ENCODE measurements at places on chromosomes 4 and X.

GRCh38 chrX:70494441-70494840 is 49.8 kb downstream of the DLG3 start:
- DNase-seq = peak; percentile 22

GRCh38 chrX:63743596-63743995 is 41.4 kb downstream of the ARHGEF9 start:
- no peak for DNase-seq

DNA sequence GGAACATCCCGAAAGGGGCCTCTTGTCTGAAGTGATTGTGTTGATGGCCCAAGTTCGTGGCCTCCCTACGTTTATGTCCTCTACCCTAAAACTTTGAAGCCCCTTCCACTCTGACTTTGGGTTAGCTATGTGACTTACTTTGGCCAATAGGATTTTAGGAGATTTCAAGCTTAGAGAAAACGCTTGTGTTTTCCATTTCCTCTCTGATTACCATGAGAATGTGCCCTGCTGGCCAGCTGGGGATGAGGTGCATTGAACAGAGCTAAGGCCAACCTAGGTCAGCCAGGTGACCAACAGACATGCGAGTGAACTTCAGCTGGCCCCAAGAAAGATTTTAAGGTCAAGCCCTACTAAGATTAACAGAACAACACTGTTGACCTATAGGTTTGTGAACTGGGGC is 82.4 kb downstream of the SLC2A9 start:
- DNase-seq = no peak

- peak; percentile 26 for DNase-seq
Measured at GRCh38 chrX:9899640-9900111, 67.5 kb upstream of the CLDN34 start.

- no peak for DNase-seq
Measured at GRCh38 chrX:42715701-42716262, 62.2 kb downstream of the PPP1R2C start.

DNA sequence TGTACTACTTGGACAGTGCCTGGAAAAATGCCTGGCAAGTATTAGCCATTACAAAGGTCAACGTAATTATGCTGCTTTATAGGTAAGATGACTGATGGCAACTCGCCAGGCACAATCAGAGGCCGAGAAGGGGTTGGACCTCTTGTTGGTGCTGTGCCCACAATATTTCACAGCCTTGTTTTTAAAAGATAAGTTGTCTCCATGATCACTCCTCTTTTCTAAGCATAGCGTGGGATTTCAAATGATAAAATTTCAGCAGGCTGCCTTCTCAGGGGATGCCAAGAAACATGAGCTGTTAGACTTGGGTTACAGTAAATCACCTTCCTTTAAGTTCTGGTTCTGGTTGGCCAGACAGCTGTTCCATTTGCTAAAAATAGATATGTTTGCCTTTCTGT is 26.9 kb downstream of the HOPX start:
- no peak for DNase-seq

DNA sequence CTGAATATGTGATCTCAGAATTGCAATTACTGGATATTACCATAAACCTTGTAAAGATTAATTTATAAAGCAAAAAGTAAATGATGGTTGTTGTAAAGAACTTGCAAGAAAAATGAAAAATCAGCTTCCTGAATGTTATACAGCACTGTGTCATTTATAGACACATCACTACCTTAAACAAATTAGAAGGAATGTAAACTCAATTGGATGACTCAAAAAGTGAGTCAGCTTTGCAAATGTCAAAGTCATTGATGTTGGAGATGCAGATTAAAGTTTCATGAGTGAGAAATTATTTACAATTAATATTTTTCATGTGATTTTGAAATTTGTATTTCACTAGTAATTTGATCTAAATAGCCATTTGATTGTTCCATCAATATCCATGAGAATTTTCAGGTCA is 193.2 kb downstream of the RAPGEF2 start:
- no peak for DNase-seq

DNA sequence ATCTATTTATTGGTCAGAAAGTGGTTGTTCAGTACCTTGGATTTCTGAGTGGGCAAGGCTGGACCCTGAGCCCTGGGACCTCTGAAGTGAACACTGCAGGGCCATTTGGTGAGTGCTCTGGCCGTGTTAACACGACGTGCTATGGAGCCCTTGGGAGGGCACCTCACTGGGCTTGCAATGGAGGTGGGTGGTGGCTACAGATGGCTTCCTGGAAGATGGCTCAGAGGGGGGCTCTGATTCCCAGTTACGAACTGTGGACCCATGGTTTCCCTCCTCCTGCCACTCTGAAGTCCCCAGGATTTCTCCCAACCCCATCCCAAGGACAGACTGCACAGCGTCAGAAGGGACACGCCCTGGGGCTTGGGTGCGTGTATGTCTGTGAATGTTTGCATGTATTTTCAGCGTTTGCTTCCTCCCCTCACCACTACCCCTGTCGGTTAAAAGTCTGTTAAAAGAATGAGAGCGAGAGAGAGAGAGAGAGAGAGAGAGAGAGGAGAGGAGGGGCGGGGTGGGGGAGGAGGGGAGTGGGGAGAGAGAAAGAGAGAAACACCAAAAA is 3.7 kb upstream of the RHOH start:
- no peak for DNase-seq

DNA sequence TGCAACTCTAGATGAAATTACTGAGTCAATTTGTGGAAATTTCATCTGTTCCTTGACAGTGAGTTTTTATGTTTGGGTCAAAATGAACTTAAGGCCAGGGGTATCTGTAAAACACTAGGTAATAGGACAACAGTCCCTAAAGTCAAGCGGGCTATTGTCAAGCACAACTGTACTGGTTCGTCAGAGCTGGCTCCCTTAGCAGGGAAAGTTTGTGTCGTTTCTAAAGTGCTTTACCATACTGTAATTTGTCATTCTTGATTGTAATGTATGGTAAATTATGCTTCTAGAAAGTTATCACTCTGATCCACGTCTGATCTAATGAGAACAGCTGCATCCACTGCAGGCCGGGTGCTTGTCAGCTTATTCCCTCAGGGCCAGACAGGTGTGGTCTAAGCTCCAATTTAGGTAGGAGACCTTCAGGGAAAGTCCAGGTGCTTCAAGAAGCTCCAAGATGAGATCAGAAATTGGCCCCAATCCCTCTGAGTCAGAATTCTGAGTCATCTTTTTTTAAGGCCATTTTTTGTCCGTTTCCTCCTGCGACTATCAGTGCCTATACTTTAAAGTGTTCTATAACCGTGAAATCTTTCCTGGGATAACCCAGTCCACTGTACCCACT is 92.2 kb downstream of the PALLD start:
- DNase-seq = no peak

GRCh38 chrX:87517571-87518141 is at the start of gene KLHL4:
Gene KLHL4 (plus strand): TSS chrX:87517802. CDS start chrX:87517894, 92 bp downstream.
- no peak for DNase-seq

DNA sequence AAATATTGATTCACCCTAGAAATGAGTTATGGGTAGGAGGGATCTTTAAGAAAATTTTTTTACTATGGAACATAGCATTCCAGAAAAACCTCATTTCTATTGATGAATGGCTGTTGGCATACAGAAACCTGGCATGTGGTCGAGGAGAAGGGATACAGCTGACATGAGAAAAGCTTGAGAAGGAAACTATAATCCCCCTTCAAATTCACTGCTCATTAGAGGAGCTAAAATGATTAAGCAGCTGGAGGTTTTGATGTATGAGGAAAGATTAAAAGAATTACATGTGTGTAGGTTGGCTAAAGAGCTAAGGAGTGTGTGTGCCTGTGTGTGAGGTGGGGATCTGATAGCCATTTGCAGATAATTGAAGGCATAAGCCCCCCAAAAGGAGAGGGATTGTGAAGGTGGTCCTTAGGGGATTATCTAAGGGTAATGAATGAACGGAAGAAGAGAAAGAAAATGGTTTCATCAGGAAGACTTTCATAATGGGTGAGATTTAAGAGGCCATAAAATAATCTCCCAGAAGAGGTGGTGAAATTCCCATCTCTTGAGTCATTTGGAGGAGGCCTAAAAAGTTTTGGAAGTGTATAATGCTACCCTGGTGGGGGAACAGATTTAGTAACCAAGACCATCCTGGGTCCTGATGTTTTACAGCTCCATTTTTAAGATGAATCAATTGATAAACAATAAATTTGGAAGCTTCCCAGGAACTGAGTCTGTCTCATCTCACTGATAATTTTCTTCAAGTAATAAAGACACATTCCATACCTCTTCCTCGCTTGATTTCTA is 272.0 kb upstream of the HAND2 start:
- DNase-seq = no peak

GRCh38 chr4:5955201-5955821 is 62.4 kb upstream of the CRMP1 start:
- no peak for DNase-seq

- no peak for DNase-seq
Measured at GRCh38 chr4:127479031-127479622, 153.6 kb upstream of the INTU start.

DNA sequence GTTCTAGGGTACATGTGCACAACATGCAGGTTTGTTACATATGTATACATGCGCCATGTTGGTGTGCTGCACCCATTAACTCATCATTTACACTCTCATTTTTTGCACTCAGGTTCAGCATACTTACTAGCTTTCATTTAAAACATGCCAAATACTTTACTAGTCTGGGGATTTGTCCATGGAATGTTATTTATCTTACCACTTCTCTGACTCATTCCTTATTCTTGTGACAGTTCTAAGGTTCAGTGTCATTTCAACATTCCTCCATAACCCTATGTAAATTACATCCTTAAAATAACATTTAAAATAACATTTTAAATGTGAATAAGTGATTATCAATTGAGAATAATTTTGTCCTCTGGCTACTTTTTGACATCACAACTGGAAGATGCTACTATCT is 19.5 kb upstream of the SYTL5 start:
- no peak for DNase-seq

- no peak for DNase-seq
Measured at GRCh38 chr4:179472164-179472563, 2029.9 kb upstream of the AGA start.

DNA sequence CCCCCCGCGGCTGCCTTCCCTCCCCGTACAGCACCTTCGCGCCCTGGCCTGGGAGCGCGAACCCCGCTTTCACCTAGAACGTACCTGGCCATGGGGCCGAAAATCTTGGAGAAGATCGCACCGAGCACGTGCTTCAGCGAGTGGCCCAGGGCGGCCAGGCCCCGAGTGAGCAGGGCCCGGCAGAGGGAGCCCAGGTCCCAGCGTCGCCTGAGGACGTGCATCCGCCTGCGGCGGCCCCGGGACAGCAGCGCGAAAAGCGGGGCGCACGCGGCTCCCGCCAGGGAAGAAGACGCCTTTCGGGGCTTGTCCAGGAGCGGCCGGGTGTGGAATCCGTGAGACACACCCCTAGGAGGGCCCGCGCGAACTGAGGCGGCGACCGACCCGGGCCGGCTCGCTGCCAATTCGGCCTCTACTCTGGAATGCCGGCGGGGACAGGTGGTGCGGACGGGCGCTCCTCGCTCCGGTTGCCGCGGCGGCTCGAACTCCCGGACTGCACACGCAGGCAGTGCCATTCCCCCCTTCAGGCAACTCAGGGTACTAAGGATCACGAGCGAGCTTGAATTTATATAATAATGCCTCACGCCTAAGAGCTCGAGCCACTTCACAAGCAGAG is at the start of gene HS6ST2:
TSS of gene HS6ST2 (minus strand) at position 539 of the 613 bp plus-strand sequence.
- peak; percentile 22 for DNase-seq

DNA sequence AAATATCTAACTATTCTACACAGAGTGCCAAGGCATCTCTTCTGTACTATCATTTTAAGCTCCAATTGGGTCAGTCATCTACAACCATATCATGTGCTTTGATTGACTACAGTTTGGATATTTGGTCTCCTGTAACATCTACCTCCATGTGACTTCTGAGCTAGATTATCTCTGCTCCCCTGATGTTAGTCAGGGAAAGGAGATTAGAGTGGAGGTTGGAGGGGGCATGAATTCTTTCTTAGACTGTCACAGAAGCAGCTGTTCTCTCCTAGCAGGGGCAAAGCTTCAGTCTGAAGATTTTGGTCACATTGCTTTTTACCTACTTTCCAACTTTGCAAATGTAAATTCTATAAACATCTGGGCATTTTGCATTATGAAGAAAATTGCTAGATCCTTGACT is 62.6 kb upstream of the C4orf54 start:
- DNase-seq = no peak

GRCh38 chr4:31923634-31924033 is 1203.5 kb downstream of the PCDH7 start:
- DNase-seq = no peak

- DNase-seq = no peak
Measured at GRCh38 chr4:88277711-88278225, 6.6 kb downstream of the PPM1K start.

DNA sequence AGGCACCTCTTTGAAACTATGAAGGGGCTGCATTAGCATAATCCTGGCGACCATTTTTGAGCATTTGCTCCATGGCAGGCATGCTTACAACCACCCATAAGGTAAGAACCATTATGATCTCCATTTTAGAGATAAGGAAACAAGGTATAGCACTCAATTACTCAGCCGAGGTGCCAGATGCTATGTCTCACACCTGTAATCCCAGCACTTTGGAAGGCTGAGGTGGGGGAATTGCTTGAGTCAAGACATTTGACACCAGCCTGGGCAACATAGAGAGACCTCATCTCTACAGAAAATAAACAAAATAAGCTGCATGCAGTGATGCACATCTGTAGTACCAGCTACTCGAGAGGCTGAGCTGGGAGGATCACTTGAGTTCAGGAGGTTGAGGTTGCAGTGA is 43.6 kb downstream of the TIGD4 start:
- DNase-seq = no peak

DNA sequence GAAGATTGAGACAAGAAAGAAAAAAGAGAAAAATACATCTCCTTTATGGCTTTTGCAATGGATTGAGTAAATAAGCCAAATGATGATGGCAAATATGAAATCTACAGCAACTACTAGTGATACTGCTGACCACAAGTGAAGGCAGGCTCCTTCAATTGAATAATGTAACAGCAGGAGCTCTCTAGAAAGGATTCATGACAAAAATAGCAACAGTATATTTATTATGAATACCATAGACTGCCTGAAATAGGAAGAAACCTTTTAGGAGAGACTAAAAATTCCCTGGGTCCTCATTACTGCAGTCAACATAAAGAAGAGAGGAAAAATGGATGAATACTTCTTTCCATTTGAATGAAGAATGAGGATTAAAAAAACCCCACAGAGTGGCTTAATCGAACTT is 306.8 kb upstream of the ANXA10 start:
- no peak for DNase-seq

DNA sequence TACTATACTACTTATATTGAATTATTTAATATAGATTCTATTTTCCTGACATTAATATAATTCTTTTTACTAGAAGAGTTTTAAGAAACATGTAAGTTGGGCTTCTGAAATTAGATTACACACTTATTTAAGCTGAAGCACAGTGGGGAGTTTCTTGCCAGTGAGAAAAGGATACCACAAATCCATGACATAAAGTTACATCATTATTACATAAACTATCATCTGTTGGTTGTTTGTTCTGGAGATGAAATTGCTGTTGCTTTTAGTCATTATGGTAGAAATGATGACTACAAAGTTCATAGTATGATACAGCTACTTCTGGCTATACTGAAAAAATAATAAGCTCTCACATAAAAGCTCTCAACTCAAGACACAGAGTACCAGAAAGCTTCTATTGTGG is 880.4 kb downstream of the PCDH18 start:
- no peak for DNase-seq

GRCh38 chrX:110120025-110120424 is 117.1 kb downstream of the TMEM164 start:
- DNase-seq = no peak

- no peak for DNase-seq
Measured at GRCh38 chrX:11119313-11119943, 8.3 kb downstream of the HCCS start.

Data from stimulated activated CD4-positive, alpha-beta T cell treated with anti-CD3 and anti-CD28 coated beads, Interleukin-15, amount 100 ng/mL, for 24 hours (primary cell).